Activated CD4-positive, alpha-beta T cell treated with anti-CD3 and anti-CD28 coated beads, Interleukin-2, amount 10 ng/mL, durations not matched to agents 7 days and 5 days (primary cell): ENCODE measurements at places on chromosomes 3 and 15. TPM values are rescaled to one million over a fixed set of nuclear protein-coding genes. Genes with fewer than 3 reads are reported as not detected.
A peak's percentile ranks its signal among the peaks of the same experiment; 100 is the strongest.

- peaks cover 10% of the 10 kb centered on the region for H3K27me3 ChIP-seq
- H3K4me3 ChIP-seq = peak overlapping the region; percentile 82
- DNase-seq = peak; percentile 43
Measured at GRCh38 chr3:50226888-50227389, 9.1 kb upstream of the GNAI2 start.

DNA sequence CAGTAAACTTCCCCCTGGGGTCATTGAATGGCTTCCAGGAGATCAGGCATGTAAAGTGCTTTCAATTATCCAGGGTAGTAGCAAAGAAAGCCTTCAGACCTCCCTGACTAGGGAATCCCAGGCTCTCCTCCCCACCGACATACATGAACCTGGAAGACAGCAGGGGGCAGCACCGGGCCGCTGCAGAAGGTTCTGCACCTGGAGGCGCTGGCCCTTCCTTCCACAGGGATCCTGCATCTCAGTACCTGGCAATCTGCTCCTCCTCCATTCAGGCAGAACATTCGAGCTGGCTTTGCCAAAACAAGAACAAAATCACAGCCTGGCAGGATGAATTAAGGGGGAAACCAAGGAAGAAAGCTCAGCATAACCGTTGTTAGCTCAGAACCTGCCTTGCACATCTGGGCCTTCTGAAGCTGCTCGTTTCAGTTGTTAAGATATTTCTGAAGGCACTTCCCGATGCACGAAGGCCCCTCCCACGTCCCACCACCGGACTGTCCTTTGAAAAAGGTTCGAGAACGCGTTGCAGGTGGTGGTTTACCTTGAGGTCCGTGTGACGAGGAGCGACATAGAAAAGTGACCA, 237.7 kb downstream of the SLCO3A1 start:
- H3K4me3 ChIP-seq = no peak overlapping the region
- no peak for DNase-seq
- H3K36me3 ChIP-seq = peaks cover 11% of the 10 kb centered on the region
- H3K4me1 ChIP-seq = peaks cover 16% of the 10 kb centered on the region
- no peaks in the 10 kb centered on the region for H3K27me3 ChIP-seq

GRCh38 chr3:97719156-97719821, 45.3 kb upstream of the ARL6 start:
- H3K27ac ChIP-seq = no peak overlapping the region
- H3K36me3 ChIP-seq = no peaks in the 10 kb centered on the region
- no peak overlapping the region for H3K4me3 ChIP-seq
- no peaks in the 10 kb centered on the region for H3K27me3 ChIP-seq
- peak; percentile 70 for DNase-seq

DNA sequence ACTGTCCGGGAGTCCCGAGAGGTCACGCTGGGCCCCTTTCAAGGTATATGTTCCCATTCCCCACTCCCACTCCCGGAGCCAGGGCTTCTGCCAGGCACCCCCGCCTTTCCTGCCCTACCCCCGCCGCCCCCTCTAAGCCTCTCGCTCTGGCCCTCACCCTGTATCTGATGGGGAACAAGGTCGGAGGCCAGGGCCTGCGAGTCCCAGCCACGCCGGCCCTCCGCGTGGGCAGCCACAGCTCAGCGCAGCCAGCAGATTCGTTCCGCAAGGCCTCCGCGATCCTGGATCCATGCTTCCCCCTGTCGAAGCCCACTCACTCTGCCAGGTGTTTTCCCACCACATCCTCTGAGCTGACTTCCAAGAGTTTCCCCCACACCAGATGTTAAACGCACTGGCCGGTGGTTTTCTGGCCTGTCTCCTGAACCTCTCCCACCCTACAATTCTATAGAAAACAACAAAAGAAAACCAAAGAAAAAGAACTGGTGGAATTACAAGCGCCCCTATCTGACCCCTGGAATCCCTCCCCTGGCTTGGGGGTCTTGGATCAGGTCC, 303.7 kb downstream of the NTRK3 start:
- no peak overlapping the region for H3K27ac ChIP-seq
- H3K27me3 ChIP-seq = no peaks in the 10 kb centered on the region
- no peak overlapping the region for H3K4me3 ChIP-seq
- no peaks in the 10 kb centered on the region for H3K4me1 ChIP-seq
- no peak for DNase-seq
- no peaks in the 10 kb centered on the region for H3K36me3 ChIP-seq

Gene APOD
- total RNA-seq = not detected

Gene KBTBD12
- not detected for total RNA-seq
